Right renal pelvis (tissue), 4 donors: ENCODE measurements at places on chromosomes 1 and 21.

DNA sequence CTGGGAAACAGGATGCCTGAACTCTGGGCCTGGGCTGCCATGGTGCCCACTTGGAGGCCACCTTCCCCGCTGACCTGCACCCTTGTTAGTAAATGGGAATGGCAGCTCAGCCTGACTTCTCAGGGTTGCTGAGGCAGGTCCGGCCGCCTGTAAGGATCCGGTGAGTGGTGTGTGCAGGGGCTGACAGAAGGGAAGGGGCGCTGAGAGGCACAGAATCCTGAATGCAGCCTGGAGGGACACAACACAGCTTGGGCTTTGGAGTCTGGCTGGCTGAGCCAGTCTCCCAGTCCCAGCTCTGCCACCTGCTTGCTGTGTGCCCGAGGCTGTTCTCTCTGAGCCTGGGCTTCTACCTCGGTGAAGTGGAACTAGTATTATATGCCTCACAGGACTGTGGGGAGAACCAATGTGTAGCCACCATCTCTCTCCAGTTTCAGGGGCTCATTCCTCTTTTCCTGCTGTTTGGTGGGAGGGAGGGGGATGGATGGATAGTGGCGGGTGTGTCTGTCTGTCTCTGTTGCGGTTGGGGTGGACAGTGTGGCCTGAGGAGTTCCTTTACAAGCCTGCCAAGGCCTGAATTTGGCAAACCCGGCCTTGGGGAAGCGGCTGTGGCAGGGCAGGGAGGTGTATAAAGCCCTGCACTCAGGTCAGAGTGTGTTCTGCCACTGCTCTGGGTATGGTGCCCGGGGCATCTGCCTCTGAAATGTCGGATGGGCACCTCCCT lies 18.0 kb downstream of the ADORA1 start:
- DNase-seq = no peak

DNA sequence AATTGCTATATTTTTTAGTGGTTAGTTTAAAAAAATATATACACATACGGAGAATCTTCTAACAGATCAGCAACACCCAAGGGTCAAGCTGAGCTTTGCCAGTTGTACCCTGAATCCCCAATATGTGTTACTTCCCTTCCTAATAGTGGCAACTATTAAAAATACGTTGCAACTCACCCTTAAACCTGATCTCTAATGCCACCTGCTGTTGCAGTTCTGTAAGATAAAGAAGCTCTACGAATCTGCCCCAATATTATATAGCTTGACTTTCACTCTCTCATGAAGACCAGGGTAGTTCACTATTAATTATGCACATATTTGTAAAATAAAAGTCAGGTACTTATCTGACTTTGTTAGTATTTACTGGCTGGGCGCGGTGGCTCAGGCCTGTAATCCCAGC lies 58.4 kb downstream of the ASH1L start:
- no peak for DNase-seq

DNA sequence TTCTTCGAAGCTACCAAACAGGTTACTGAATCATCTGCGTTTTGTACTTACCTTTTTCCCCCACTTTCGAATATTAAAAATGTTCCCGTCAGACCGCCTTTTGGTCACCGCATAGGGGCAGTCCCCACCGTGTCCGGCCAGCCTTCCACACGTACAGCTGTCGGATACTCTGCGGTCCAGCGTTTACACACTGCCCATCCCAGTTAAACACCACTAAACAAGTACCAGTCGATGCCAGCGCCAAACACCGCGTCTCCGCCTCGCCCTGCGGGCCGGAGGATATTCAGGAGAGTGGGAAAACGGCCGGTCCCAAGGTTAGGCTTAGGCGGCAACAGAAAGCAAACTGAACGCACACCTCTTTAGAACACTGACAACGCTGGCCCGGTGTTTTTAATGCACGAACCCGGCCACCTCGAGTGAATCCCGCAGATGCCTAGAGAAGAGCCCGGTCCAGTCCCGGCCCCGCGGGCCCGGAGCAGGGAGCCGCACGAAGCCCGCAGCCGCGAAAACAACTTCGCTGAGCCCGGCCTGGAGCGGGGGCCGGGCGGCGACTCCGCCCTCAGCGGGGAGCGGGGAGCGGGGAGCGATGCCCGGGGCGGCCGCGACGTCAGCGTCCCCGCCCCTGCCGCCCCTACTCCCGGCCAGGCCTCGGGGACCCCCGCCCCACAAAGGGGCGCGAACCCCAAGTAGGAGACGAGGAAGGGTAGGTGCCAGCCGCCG lies 730 bp upstream of the PHF13 start:
- no peak for DNase-seq

GRCh38 chr1:205689479-205689878 lies 9.2 kb upstream of the SLC45A3 start:
- no peak for DNase-seq

DNA sequence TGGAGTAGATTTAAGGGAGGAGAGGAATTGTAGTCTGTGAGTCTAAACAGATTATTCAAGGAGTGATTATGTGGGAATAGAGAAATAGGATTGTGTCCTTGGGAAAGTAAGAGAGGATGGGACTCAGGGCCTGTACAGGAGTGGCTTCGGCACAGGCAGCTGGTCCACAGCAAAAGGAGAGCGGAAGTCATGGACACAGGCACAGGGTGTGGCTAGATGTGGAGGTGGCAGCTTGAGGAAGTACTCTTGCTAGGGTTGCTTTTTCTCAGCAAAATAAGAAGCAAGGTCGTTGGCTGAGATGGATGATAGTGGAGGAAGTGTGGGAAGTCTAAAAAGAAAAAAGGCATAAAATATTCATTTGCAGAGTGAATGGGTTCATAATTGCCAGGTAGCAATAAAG lies 18.5 kb upstream of the ZNF648 start:
- DNase-seq = no peak

DNA sequence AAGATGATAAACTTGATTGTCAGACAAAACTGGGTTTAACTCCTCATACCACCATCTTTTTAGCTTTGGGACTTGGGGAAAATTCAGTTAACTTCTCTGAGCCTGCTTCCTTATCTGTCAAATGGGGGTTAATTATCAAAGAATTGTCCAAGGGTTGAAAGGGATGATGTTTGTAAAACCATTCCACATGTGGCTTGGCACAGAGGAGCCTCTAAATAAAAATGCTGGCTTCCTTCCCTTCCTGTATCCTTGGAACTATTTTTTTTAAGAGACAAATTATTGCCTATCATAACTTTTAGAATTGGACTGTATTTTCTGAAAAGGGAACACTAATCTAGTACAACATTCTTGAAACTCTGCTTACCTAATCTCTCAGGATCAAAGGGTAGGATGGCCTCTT lies 143.4 kb upstream of the USP24 start:
- DNase-seq = no peak

- DNase-seq = no peak
Observed at GRCh38 chr1:153795934-153796785, 21.0 kb downstream of the SLC27A3 start.

DNA sequence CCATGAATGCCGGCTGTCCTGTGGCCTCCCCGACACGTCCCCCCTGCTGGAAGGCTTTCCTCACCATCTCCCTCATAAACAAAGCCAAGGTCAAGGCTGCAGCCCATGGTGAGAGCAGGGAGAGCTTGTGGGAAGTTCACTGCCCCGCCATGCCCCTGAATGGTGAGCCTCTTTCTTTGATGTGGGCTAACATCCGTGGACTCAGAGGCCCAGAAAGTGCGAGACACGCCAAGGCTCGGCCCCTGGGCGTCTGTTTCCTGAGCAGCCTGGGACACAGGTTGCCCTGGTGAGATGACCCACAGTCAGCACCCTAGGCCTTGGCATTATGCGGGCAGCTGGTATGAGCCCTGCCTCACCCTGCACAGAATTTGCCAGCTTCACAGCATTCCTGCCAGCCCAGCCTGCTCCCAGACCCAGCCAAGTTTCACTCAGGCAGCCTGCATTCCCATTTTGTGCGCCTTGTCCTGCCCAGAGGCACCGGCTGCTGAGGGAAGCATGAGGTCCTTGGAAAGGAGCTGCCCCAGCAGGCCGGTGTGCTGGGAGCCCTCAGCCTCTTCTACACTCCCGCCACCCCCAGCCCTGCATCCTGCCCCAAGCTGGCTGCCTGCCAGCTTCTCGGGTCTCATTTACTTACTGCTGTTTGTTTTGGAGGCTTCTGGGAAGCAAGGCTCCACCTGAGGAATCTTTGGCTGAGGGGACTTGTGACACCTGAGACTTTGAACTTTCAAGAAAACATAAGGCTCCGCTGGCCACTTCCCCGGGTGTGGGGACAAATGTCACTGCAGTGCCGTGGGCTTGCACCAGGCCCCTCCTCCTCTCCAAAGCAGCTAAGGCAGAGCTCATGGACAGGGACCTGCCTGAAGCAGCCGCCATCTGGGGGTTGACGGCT lies 31.9 kb downstream of the NEK2 start:
- DNase-seq = peak; percentile 75

DNA sequence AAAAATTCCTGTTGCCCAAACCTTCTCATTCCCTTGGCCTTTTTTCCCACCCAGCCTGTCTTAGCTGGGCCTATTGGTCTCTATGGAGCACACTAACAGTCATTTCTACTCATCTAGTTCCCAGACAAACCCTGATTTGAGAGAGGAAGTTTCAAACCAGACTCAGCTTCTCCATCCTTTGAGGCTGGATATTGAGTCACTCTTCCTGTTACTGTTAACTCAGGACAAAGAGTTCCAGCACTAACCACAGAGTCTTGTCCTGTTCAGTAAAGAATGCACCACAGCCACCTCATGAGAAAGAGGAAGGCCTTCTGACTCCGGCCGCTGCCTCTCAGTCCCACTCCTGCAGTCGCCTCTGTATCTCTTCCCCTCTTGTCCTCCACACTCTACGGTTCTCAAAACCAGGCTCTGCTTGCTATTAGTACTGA lies 137.8 kb downstream of the PTPRC start:
- no peak for DNase-seq

GRCh38 chr21:34523019-34523555 lies 11.1 kb upstream of the KCNE1 start:
- DNase-seq = no peak

- DNase-seq = no peak
Observed at GRCh38 chr1:34190692-34191091, 14.0 kb downstream of the C1orf94 start.

DNA sequence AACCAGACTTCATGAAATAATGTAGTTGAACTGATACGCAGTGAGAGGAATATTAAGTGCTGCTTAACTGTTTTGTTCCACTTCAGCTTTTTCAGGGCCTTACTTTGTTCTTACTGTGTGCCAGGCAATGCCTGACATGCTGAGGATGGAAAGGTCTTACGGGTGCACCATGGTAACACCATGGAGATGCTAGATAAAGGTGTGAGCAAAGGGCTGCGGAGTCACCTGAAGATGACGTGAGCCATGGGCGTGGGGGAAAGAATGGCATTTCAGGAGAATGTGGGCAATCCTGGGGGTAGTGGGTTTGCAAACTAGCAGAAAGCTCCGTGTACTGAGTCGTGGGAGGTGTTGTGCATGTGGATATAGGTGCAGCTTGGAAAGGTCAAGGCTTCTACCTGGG lies 27.3 kb downstream of the MAN1C1 start:
- no peak for DNase-seq

DNA sequence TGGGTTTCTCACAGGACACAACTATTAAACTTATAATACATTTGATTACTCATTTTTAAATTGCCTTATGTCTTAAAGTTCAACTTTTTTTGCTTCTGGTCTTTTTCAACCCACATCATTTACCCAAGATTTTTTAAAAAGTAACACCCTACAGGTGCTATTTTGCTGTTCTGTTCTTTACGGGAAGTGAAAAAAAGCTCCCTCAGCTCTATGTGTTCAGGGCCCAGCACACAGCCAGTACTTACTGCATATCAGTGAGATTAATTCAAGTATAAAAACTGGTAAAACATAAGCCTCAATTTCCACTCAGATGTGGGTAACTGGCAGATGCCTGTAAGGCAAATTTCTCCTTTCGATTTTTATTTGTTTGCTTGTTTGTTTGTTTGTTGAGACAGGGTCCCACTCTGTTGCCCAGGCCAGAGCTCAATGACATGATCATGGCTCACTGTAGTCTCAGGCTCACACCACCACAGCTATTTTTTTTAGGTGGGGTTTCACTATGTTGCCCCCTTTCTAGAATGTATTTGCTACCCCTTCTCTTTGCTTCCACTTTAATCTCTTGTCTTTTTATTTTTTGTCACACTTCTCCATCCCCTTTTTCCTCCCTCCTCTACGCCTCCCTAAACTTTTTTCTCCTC lies 20.3 kb downstream of the RNASEL start:
- DNase-seq = no peak

DNA sequence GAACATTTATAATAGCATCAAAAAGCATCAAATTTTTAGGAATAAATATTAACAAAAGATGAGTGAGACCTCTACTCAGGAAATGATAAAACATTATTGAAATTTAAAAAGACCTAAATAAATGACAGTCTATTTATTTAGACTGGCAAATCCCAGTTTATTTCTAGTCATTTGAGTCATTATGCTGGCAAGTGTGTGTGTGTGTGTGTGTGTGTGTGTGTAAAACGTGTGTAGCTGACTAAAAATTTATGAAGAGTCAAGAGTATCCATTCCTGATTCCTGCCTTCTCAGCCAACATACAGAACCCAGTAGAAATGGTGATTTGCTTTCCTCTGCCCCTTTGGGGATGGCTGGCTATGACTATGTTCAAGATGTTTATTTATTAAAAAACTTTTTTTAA lies 46.2 kb downstream of the OSBPL9 start:
- DNase-seq = no peak

DNA sequence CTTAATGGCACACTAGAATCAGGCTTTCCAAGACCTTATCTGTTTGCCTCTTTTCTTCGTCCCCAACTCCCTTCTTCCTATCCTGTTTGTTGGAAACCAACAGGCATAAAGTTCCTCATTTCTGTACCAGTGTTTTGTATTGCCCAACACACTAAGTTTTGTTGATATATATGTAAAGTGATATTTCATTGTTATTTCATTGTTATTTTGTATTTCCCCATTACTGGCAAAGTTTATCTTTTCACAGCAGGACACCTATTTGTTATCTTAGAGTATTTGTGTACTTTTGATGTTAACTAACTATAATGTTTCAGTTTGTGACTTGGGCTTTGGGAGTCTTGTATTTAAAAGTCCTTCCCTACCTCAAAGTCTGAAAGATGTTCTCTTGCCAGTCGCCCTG lies 27.1 kb downstream of the FAM20B start:
- no peak for DNase-seq

GRCh38 chr1:224433041-224433691 lies 1.4 kb downstream of the WDR26 start:
- DNase-seq = no peak

DNA sequence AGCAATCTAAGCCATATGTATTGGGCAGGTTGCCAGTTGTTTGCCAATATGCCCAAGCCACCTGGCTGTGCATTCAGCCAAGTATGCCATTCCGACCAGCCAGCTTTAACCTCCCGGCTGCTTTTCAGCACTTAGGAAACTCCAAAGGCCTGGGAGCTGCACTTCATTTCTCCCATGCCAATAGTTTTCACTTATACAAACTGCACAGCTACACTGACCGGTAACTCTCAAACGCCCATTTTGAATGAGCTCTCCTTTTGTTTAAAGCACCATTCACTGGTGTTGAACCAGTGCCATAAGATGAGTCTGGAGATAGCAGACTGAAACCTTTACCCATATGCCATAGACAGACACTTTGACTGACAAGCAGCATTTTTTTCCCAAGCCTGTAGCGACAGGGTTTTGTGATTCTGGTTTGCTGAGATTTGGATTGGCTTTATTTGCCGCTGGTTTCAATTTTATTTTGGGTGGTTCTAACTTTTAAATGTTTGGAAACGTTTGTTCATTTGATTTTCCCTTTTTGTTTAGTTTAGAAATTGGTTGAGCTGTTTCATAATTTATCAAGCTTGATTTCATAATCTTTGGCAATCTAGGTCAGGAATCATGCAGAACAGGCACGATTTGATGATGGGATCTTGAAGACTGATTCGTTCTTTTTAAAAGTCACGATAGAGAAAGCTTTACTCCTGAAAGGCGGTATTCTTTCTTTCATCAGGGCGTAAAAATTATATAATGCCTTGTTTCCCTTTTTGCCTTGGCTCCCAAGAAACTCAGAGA lies 144.6 kb downstream of the NFIA start:
- no peak for DNase-seq

- DNase-seq = no peak
Observed at GRCh38 chr1:9275567-9276034, 17.1 kb upstream of the SPSB1 start.
